Head of caudate nucleus (tissue), 42 donors: ENCODE measurements at places on chromosomes 12 and 14.

- DNase-seq = no peak
These were observed 49.9 kb downstream of the ITPR2 start for GRCh38 chr12:26783131-26783526.

DNA sequence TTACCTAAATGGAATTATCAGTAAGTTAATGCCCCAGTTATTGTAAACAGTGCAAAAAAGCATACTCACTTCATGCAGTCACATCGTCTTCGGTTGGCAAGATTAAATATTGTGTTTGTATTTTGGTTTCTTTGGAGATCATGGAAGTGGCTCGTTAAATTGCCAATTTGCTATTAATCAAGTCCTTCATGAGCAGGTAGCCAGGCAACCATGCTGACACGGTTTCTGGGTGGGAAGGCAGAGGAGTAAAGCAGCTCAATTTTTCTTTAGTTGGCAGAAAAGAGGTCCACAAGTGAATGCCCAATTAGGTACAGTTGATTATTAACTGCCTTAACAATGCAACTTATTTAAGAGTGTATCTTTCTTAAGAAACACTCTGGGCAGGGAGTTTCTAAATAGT, 43.9 kb downstream of the PPP4R3A start:
- no peak for DNase-seq

DNA sequence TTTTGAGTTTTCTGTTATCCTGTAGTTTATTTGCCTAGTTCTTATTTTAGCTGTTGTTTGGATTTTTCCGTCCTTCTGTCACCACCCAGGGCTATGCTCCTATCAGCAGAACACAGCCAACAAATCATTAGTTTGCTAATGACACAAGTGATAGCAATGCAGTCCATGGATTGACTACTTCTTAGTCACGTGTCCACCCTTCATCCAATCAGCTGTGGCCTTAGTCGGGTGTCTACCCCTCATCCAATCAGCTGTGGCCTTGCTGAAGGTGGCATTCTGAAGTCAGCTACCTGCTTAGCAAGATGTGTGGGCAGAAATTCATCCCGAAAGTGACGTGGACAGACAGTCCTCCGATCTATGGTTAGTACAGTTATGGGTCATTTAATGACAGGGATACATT, 182.3 kb downstream of the GALC start:
- no peak for DNase-seq

GRCh38 chr12:108560321-108560721, 652 bp downstream of the SART3 start:
- DNase-seq = no peak

DNA sequence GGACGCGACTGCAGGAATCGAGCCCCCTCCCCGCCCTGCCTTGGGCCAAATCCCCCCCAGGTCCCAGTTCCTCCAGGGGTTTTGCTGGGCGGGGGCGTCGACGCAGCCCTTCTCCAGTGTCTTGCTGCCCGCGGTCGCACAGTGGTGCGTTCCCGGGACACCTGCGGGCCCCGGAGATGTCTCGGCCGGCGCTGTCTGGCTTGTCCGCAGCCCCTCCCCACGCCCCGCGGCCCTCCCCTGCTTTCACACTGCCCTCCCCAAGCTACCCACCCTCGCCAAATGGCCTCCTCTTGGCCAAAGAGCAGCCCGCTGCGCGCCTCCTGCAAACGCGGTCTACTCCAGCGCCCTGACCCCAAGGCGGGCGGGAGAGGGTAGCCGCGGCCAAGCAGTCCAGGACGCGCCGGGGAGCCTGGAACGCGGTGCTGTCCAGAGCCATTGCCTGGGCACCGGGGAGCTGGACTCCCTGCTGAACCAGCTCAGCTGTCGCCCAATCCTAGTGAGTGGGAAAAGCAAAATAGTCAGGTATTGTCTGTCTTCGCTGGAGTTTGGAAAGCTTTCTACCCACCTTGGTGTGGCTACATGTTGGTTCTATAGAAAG, 122.0 kb downstream of the AACS start:
- DNase-seq = peak; percentile 46

DNA sequence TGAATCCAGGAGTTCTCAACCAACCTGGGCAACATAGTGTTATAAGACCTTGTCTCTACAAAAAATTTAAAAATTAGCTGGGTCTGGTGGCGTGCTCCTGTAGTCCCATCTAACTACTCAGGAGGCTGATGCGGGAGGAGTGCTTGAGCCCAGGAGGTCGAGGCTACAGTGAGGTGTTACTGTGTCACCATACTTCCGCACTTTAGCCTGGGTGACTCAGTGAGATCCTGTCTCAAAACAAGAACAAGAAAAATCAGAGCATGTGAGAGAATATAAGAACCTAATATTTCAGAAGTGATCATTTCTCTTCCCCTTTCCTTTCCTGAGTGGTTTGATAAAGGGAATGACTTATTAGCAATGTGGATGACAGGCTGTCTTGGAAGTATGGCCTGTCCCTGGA, 9.5 kb downstream of the TRAF3 start:
- no peak for DNase-seq

GRCh38 chr14:49447540-49448107, 138.6 kb downstream of the RPS29 start:
- no peak for DNase-seq

DNA sequence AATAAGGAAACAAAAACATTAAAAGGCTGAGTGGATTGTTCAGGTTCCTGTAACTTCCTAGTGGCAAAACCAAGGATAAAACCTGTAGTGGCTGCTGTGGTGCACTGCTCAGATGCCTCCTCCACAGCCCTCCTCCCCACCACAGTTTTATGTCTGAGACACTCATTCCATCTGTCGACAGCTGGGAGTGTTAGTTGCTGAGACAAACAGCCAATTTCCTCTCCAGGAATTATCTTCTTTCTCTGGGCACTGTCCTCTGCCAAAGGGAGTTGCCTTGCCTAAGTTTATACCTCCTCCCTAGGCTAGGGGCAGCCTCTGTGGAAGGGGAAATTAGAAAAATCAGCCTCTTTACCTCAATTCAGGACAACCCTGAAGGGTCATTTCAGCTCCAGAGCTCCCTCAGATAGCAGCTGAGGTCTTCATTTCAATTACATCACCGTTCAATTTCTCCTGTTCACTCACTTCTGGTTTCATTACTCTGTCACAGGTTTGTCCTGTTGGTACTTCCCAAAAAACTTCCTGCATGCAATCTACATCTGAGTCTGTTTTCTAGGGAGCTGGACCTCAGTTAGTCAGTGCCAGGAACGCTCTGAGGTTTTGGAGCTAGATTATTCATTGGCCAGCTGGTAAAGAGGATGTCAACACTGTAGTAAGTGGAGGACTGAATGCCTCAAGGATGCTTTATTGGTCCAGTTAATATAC, 74.9 kb upstream of the ATP2B1 start:
- DNase-seq = peak; percentile 4

- no peak for DNase-seq
These were observed 269.6 kb downstream of the ZFP36L1 start for GRCh38 chr14:68523326-68523610.

- no peak for DNase-seq
These were observed 3.9 kb downstream of the NKX2-1 start for GRCh38 chr14:36515896-36516718.

- DNase-seq = no peak
These were observed 48.5 kb downstream of the BAZ1A start for GRCh38 chr14:34826661-34827060.

GRCh38 chr14:92963301-92964123, 40.6 kb downstream of the CHGA start:
- DNase-seq = no peak

DNA sequence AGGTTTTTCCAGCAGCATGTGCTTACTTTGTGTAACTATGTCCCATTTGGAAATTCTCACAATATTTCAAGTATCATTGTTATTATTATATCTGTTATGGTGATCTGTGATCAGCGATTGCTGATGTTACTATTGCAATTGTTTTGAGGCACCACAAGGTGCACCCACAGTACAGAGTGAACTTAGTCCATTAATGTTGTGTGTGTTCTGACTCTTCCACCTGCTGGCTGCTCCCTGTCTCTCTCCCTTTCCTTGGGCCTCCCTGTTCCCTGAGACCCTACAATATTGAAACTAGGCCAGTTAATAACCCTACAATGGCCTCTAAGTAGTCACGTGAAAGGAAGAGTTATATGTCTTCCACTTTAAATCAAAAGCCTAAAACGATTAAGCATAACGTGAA, 153.9 kb downstream of the PIK3C2G start:
- DNase-seq = no peak

DNA sequence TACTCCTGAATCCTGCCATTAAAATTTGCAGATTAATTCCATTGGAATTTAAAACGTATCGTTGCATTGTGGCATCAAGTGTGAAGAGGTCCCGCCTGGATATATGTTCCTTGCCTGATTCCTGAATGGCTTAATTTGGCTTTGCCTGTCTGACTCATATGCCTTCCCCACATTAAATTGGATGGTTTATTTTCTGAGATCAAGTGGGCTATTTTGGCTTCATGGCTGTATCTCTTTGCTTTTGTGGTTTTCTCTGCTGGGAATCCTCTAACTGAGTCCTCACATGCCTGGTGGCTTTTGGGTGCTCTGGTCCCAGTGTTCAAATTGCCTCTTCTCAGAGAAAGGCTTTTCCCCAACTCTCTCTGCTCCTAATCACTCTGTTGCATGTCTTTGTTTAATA, 127.9 kb upstream of the DYRK2 start:
- DNase-seq = no peak

GRCh38 chr14:96268431-96269358, 12.7 kb downstream of the BDKRB1 start:
- no peak for DNase-seq

DNA sequence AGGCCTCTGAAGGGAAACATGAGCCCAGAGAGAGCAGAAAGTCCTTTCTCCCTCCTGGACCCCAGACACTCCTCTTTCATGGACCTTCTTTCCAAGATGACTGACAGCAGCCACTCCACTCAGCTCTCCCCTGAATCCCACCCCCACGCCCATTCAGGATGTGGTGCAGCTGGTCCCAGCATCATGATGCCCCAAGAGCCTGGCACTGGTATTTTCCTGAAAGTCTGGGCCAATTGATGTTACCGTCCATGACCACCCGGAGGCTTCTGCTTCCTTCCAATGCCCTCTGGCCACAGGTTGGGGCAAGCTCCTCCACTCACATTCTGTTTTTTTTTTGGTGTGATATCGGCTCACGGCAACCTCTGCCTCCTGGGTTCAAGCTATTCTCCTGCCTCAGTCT, 112.6 kb downstream of the CALM1 start:
- no peak for DNase-seq

- DNase-seq = no peak
These were observed 42.7 kb downstream of the DBX2 start for GRCh38 chr12:45008211-45008610.

- no peak for DNase-seq
These were observed 20.7 kb upstream of the FRMD6 start for GRCh38 chr14:51630987-51631386.

DNA sequence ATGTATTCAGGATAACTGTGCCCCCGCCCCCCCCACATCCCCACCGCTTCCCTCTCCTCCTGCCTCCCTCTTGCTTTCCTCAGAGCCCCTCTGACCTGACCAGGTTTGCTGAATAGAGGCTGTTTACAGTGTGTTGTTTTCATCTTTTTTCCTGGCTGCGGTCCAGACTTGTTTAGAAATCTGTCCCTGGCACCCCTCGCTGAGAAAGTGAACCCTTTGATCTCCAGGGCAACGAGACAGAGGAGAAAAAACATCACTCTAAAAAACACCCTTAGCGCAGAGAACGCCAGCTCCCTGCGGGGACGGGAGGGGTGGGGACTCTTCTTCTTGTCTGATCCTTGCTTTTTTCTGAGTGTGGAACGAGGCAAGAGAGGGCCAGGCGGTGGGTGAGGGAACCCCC, 22.5 kb downstream of the SDS start:
- DNase-seq = no peak

- DNase-seq = no peak
These were observed 51.0 kb downstream of the WDHD1 start for GRCh38 chr14:54975856-54976255.

- DNase-seq = no peak
These were observed 53.7 kb downstream of the CCDC88C start for GRCh38 chr14:91363776-91364523.

GRCh38 chr12:212415-212714, 1.6 kb downstream of the SLC6A12 start:
- DNase-seq = no peak

- no peak for DNase-seq
These were observed 9.1 kb downstream of the ADSS1 start for GRCh38 chr14:104732931-104733681.

GRCh38 chr14:24840204-24840893, 206.4 kb upstream of the GZMB start:
- no peak for DNase-seq

DNA sequence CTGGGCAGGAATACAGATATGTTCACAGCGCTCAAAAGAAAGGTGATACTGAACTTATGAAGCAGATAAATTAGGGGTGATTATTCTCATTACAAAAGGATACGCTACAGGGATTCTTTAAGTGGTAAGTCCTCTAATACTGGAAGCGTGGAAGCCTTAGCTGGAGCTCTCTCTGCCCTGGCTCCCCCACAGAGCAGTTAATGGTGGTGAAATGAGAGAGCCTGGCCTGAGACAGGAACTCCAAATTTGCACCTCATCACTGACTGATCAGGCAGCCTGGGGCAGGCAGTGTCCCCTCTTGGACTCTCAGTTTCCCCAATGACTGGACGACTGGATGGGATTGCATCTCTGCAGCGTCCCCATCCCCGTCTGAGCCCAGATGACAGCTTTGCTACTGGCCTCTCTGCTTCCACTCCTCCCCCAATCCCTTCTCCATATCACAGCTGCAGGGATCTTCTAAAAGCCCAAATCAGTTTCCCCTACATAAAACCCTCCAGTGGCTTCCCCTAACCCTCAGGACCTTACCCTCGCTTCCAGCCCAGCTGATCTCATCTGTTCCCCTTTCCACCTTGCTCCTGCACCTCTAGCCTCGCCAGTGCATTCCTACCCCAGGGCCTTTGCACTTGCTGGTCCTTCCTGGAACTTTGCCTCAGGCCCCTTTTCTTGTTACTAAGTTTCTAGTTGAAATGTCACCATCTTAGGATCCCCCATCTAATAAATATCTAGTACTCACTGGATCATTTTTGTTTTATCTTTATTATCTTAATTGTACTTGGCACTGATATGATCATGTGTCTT, 171.7 kb upstream of the LHX5 start:
- no peak for DNase-seq

DNA sequence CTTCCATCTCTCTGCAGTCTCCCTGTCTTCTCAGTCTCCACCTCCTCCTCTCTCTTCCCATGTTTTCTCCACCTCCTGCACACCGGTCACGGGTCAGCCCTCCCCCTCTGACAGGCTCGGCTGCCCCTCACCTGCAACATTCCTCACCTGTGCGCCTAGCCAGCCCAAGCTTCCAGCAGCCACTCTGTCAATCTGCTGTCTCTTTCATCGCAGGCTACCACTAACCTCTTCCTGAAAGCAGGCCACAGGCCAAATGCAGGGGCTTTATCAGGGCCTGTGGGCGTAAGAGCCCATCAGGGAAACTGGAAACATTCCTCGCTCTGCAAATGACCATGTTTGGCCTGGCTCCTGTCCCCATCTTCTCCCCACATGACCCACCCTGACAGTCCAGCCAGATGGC, 34.5 kb downstream of the CMKLR1 start:
- DNase-seq = no peak

DNA sequence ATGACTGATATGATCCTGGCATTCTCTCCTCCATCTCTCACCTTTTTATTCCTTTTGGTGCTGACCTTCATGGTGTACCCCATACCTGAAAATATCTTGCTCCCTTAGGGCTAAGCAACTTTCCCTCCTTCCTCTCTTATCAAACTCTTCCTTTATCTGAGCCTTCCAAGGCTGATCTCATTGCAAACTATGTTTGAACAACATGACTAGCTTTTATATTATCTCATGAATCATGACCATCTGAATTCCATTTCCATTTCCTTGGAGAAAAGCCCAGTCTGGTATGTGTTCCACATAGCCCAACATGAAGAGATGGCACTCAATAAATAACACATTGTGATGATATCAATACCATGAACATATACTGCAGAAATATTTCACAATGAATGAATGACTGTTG, 111.6 kb downstream of the TSPAN8 start:
- DNase-seq = no peak
